Tongue (tissue), 3 donors: ENCODE measurements at places on chromosomes 4 and X. TPM values are rescaled to one million over a fixed set of nuclear protein-coding genes. Genes with fewer than 3 reads are reported as not detected.

DNA sequence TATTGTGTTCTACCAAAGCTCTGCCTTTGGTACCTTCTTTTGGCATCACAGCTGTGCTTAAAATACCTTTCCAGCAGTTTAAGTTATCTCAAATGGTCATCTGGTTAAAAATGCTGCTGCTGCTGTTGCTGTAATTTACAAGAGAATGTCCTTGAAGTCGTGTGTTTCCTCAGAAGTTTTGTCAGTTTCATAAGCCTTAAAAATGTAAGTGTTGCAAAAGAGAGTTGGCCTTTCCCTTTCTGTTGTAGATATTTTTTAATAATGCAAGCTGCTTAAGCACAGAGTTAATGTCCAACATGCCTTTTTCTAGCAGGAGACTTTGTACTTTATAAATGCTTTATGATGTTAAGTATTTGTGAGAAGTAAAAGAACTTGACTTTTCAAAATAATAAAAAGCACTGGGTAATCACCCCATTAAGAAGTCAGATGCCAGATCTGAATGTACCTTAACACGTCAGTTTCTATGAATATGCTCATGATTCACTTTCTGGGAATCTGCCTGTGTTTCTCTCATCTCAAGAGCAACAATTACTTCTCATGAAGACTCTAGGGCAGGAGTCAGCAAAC, 35.3 kb upstream of the TENM3 start:
- peak; percentile 54 for DNase-seq

The DACH2 gene
- total RNA-seq, result 0.72 TPM

DNA sequence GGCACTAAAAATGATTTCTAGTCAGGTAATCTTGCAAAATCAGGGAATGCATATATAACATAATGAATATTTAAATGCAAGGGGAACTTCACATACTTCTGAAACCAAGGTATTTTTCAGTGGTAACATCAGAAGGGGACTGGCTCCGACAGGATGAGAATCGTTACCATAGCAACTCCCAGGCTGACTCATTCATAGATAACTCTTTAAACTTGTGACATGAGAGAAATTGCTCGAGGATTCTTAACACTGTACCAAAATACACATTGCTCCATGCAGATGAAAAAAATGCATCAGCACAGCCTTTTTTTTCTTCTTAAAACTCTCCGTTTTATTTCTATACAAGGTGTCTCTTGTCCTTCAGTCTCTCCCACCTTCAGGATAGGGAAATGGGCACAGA, 114.3 kb downstream of the GABRB1 start:
- no peak for DNase-seq

The CD40LG gene
- total RNA-seq, result not detected

The OPN1LW gene
- total RNA-seq, result not detected

The SGCB gene
- total RNA-seq, result 204 TPM

The ALPK1 gene
- total RNA-seq, result 17.8 TPM

- no peak for DNase-seq
These were observed 46.6 kb upstream of the CHRNA9 start for GRCh38 chr4:40288566-40288965.

The ATP1B4 gene
- 367 TPM for total RNA-seq

DNA sequence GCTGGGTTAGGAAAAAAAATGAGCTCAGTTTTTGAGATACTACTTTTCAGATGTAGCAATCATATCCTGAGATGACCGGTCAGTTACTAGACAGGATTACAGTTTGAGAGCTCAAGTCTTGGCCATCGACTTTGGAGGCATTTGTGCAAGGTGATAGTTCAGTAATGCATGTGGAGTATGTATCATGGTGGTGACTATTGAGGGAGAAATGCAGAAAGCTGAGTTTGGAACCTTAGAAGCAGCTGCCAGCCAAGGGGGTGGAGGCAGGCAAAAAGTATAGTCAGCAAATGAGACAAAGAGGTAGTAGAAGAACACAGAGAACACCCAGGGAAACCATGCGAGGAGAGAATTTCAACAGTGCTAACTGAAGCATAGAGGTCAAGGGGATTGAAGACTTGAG, 48.7 kb upstream of the SLC4A4 start:
- DNase-seq, result no peak
